BJ (cell line): ENCODE measurements at places on chromosomes 12 and 14. TPM values are rescaled to one million over a fixed set of nuclear protein-coding genes. Genes with fewer than 3 reads are reported as not detected.

DNA sequence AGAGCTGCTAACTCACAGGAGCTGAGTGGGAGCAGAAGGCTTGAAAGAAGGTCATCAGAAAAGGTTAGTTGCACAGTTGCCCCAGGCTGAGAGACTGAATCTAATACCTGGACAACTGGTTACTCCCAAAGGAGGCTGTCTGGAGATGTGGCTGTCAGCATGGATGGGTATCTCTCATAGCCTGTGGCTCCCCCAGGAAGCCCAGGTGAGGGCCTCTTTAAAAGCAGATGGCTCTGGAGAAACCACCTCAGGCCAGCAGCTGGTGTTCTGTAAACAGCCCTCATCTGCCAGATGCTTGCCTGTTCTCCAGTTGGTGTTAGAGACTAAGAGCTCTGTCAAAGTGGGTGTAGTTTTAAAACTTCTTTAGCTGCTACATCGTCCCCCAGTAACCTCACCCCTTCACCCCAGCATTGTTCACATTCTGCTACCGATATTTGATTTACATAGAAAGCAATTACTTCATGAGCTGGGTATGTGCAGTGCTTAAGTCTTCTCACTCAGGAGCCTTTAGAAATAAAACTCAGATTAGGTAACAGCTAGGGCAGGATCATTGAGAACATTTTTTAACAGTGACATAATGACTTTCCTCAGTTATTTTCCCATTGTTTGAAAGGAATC is 25.8 kb downstream of the DACT1 start:
- peak; percentile 62 for DNase-seq

The EXD2 gene
- polyA plus RNA-seq = 17.7 and 22.7 TPM in 2 replicates

GRCh38 chr12:48680861-48681260 is 1.2 kb downstream of the KANSL2 start:
- no peak for DNase-seq

DNA sequence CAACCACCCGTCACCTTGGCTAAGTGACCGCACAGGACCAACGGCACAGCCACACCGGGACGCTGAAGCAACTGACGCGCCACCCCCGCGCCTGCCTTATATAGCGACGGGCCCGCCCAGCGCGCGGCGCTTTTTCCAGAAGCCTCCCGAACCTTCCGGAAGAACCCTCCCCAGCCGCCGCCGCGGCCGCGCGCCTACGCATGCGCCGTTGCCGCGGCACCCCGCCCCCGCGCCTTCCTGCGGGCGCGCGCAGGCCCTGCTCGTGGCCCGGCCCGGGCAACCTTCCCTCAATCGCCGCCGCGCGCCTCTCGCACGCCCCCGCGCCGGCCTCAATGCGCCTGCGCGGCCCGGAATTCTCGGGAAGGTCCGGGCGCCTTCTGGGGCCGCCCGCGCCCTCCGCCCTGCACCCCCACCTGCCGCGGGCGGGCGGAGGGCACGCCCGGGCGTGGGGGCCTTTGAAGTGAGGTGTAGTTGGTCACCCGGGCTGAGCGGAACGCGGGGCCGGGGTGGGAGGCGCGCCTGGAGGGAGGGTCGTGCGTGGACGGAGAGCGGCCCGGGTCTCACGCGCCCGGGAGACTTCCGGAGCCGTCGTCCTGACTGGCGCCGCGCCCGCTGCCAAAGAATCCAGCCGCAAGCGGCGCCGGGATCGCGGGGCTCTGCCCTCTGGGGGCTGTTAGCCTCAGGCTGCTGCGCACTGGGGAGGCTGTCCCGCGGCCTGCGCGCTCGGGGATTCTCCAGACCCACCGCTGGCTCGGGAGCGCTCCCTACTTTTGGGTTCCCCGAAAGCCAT is at the start of gene HSP90AA1:
TSS of gene HSP90AA1 (minus strand) at position 73 of the 790 bp plus-strand sequence. CDS start 666 bp downstream, outside the sequence.
- peak; percentile 60 for DNase-seq

The RD3L gene
- polyA plus RNA-seq = not detected in 2 replicates

DNA sequence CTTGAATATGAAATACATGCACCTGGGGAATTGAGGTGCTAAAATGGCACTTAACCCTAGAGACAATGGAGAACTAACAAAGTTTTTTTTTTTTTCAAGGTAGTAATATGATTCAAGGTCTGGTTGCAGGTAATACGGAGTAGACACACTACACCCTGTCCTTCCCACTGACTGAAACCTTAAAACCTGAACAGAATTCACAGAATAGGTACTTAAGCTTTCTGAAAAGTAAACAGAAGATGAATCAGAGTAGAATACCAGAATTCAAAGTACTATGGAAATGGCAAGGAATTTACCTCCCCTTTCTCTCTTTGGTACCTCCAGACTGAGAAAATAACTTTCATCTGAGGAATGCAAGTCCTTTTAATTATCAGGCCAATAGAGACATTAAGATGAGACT is 87.2 kb downstream of the PAPLN start:
- no peak for DNase-seq

The KRT80 gene
- 4.2 and 5.9 TPM in 2 replicates for polyA plus RNA-seq

DNA sequence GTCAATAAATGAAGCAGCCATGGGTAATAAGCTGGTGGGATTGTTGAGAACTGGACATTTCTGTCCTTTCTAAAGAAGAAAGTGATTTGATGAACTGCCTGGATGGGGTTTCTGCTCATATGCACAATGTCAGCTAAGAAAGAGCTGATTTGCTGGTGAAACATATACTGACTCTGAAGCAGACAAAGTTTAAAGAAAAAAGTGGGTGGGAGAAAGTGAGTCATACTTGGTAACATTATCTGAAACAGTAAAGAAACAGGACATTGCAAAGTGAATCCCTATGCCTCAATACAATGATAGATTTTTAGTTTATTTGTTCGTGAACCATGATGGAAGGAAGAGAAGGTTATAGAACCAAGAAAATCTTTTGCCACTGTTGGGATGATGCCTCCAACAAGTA is 95.6 kb upstream of the DNM1L start:
- no peak for DNase-seq

The VWF gene
- polyA plus RNA-seq = 0.06 and 0.07 TPM in 2 replicates

- DNase-seq = no peak
Measured at GRCh38 chr14:82354126-82354525, 820.5 kb upstream of the SEL1L start.

GRCh38 chr14:32430326-32430725 is 101.2 kb downstream of the AKAP6 start:
- no peak for DNase-seq

The SRSF5 gene
- 162 and 194 TPM in 2 replicates for polyA plus RNA-seq

The PROX2 gene
- polyA plus RNA-seq = not detected in 2 replicates

GRCh38 chr14:20711685-20712084 is 23.1 kb downstream of the ANG start:
- no peak for DNase-seq

DNA sequence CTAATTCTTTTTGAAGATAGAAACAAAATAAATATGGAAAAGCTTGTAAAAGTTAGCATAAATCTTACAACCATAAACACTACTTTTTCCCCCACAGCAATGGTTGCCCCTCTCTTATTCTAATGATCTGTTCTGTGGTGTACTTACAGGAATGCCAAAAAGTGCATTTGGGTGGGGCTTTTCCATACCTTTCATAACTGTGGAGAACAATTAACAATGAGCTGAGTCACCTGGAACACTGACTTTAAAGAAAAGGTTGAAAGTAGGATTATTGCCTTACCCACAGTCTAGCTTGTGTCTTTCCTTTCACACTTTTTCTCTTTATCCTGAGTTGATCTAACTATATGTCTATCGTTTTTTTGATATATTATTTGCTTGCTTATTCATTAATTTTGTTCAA is 86.9 kb downstream of the TPH2 start:
- DNase-seq = no peak

The STYK1 gene
- 0.74 and 0.92 TPM in 2 replicates for polyA plus RNA-seq

The LRP1-AS gene
- polyA plus RNA-seq = not detected in 2 replicates

DNA sequence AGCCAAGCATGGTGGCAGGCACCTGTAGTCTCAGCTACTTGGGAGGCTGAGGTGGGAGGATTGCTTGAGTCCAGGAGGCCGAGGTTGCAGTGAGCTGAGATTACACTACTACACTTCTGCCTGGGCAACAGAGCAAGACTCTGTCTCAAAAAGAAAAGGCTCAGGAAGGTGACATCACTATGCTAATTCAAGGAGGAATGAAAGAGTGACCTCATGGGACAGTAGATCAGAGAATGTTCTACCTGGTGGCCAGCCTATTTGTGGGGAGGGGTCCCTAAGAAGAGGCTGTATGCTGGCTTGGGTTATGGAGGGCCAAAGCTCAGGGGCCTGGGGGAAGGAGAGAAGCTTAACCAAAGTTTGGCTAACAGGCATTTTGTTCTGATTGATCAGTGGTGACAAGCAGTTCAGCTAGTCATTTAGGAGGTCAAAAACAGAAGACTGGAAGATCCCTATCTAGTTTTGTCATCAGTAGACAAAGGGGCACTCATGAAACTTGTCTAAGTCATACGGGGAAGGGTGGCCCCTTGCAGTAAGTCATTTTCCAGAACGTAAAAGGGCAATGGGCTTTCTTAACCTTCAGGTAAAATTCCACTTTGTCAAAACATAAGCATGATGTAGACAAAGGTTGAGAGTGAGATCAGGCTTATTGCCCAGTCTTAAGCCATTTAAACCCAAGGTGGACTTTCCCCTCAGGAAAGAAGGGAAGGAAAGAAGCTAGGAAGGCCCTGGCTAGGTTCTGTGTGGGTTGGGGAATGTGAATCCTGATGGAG is 60.8 kb upstream of the EEA1 start:
- DNase-seq = no peak

DNA sequence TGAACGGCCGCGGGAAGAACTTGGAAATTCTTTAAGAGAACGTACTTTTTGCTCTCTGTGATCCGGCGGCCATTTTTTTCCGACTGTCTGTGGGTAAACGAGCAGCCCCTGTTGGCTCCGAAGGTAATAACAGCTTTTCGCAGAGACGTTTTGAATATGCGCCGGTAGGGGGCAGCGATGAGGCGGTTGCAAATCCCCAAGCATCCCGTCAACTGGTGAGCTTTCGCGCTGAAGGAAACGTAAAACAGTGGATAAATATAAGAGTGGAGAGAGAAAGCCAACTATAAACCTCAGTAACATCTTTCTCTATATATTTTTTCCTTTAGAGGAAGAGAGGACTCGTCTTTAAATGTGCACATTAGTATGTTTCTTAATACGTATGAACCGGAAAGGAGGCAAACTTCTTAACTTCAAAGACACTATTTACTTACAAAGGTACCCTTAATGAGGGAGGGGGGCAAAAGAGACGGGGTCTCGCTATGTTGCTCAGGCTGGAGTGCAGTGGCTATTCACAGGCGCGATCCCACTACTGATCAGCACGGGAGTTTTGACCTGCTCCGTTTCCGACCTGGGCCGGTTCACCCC is 9.6 kb upstream of the NEMF start:
- DNase-seq = peak; percentile 63

The MAP3K12 gene
- 43.9 and 61.2 TPM in 2 replicates for polyA plus RNA-seq

- no peak for DNase-seq
Measured at GRCh38 chr12:81683881-81684280, 75.3 kb downstream of the PPFIA2 start.

DNA sequence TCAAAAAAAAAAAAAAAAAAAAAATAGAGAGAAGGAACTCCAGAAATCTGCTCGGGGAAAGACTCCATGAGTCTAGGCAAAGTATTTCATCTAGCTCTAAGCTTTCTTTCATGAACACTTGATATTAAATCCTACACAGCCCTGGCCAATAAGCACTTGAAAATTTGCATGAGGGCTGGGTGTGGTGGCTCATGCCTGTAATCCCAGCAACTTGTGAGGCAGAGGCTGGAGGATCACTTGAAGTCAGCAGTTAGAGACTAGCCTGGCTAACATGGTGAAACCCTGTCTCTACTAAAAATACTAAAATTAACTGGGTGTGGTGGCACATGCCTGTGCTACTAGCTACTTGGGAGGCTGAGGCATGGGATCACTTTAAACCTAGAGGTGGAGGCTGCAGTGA is 13.1 kb upstream of the METAP2 start:
- DNase-seq = no peak

The GOLGA5 gene
- 29.7 and 52.2 TPM in 2 replicates for polyA plus RNA-seq

The SUOX gene
- 14.4 and 22.3 TPM in 2 replicates for polyA plus RNA-seq

- DNase-seq = no peak
Measured at GRCh38 chr14:102568115-102568614, 24.3 kb upstream of the RCOR1 start.

The CRIP1 gene
- polyA plus RNA-seq = 0.90 and 1.4 TPM in 2 replicates

DNA sequence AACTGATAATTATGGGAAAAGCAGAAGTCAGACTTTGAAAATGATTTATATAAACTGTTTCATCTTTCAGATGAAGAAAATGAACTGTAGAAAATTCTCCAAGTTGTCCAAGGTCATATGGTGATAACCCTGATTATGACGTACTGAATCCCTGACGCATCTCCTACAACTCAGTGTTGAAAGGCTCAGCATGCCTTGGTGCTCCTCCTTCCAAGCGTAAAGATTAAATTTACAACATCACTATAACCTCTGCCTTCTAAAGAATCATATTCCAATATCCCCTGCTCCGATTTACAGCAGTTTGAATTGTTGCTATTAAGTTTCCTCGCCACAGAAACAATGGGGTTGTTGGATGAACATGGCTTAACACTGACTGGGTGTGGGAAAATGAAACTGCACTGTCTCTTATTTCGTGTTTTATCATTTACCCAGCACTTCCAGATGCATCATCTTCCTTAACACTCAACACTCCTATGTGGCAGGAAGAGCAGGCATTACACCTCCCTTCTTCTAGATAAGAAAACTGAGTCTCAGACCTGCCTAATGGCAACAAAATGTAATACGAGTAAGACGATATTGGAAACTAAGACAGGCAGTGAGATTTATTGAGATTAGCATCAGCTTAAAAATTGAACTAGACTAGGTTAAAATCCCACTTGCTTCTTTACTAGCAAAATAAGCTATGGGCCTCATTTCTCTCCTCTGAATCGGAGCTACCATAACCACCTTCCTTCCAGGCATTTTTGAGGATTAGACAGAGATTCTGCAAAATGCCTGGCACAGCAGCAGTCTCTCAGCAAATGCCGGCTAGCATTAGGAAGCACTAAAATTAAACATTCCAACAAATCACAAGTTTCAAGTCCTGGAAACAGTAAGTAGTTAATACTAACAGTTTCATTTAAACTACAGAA is 74.2 kb downstream of the PPM1H start:
- DNase-seq = no peak

GRCh38 chr14:39568809-39569538 is 136.7 kb upstream of the FBXO33 start:
- DNase-seq = no peak

GRCh38 chr12:107537464-107538119 is 148.0 kb upstream of the PWP1 start:
- DNase-seq = no peak

DNA sequence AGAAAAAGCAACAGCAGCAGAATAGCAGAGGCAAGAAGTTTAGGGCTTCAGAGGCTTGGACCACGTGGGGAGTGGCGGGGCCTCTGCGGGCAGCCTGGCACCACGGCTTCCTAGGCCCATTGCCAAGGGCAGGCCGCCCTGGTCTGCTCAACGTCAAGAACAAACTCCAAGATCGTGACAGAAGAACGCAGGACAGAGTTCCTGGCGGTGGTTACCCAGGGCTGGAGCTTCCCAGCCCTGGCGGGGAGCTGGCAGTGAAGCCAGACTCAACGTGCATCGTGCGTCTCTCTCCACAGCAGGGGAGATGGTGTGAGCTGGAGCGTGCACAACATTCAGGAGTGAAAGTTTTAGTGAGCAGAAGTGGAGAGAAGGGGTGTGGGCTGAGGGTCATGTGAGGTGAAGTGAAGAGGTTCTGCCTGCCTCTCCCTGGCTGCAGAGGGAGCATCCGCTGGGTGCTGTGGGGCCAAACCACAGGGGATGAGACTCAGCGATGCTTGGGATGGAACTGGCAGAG is 13.9 kb upstream of the CACNA2D4 start:
- no peak for DNase-seq
